ENCODE measurements at places on chromosomes 5 and 9.

DNA sequence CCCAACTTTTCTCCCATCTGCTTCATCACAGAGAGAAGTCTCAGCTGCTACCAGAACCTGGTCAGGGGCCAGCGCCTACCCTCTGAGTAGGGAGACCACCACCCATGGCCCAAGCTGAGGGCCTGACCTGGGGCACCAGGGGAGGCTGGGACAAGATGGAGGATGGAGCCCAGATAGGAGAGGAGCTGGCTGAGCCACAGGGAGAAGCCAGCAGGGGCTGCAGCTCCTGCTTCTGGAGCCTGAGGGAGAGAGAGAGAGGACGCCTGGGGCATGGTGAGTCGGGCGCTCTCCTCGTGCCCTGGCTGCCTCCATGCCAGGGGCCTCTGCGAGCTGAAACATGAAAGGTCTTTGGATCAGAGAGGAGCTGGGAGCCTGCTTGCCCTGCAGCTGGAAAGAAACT is 1.4 kb upstream of the FOXI1 start:
- ATAC-seq = no peak

GRCh38 chr5:179716286-179716685 is 16.3 kb upstream of the MAML1 start:
- ATAC-seq = peak; percentile 23

- no peak for ATAC-seq
Observed at GRCh38 chr5:149341876-149342275, 3.4 kb upstream of the GRPEL2 start.

- no peak for ATAC-seq
Observed at GRCh38 chr5:51625224-51625968, 242.1 kb downstream of the ISL1 start.

GRCh38 chr9:33234511-33235467 is 5.2 kb upstream of the SPINK4 start:
- no peak for ATAC-seq

GRCh38 chr9:70030156-70030555 is 13.5 kb upstream of the MAMDC2 start:
- no peak for ATAC-seq
